Sigmoid colon (tissue), 7 donors: ENCODE measurements at places on chromosomes 1 and 21. TPM values are rescaled to one million over a fixed set of nuclear protein-coding genes. Genes with fewer than 3 reads are reported as not detected.

- no peaks in the 10 kb centered on the region for H3K4me1 ChIP-seq
- no peak for DNase-seq
- no peaks in the 10 kb centered on the region for H3K27me3 ChIP-seq
- H3K36me3 ChIP-seq, result no peaks in the 10 kb centered on the region
Measured at GRCh38 chr1:3444298-3444697, 10.2 kb upstream of the ARHGEF16 start.

Gene LRRC8C
- total RNA-seq, result 7.8 TPM

- H3K36me3 ChIP-seq, result no peaks in the 10 kb centered on the region
- H3K27ac ChIP-seq, result peak overlapping the region; percentile 75
- DNase-seq, result peak; percentile 67
- peak overlapping the region; percentile 37 for H3K4me3 ChIP-seq
- peaks cover 41% of the 10 kb centered on the region for H3K4me1 ChIP-seq
Measured at GRCh38 chr1:170664828-170665612, 1.1 kb downstream of the PRRX1 start.

Gene NDUFS5
- 656 TPM for total RNA-seq

Gene NGF
- total RNA-seq, result 3.9 TPM

GRCh38 chr1:51284487-51284954, 45.8 kb downstream of the TTC39A start:
- H3K27ac ChIP-seq, result no peak overlapping the region
- no peaks in the 10 kb centered on the region for H3K4me1 ChIP-seq
- H3K36me3 ChIP-seq, result no peaks in the 10 kb centered on the region
- H3K27me3 ChIP-seq, result no peaks in the 10 kb centered on the region
- H3K4me3 ChIP-seq, result no peak overlapping the region

- H3K27me3 ChIP-seq, result no peaks in the 10 kb centered on the region
- H3K4me1 ChIP-seq, result no peaks in the 10 kb centered on the region
- DNase-seq, result no peak
- H3K4me3 ChIP-seq, result no peak overlapping the region
- H3K36me3 ChIP-seq, result no peaks in the 10 kb centered on the region
- no peak overlapping the region for H3K27ac ChIP-seq
Measured at GRCh38 chr21:14073615-14074014, 137.1 kb downstream of the LIPI start.

- no peak for DNase-seq
- H3K36me3 ChIP-seq, result peaks cover 3% of the 10 kb centered on the region
- H3K4me3 ChIP-seq, result no peak overlapping the region
Measured at GRCh38 chr1:180923021-180923841, 10.5 kb downstream of the KIAA1614 start.

Gene ITLN2
- total RNA-seq, result not detected

Gene SAMSN1
- 7.5 TPM for total RNA-seq

GRCh38 chr1:26799479-26800142, 11.9 kb downstream of the PIGV start:
- H3K27me3 ChIP-seq, result no peaks in the 10 kb centered on the region
- H3K36me3 ChIP-seq, result peaks cover 11% of the 10 kb centered on the region
- peak; percentile 94 for DNase-seq
- H3K27ac ChIP-seq, result peak overlapping the region; percentile 76
- peak overlapping the region; percentile 5 for H3K4me3 ChIP-seq
- H3K4me1 ChIP-seq, result no peaks in the 10 kb centered on the region

DNA sequence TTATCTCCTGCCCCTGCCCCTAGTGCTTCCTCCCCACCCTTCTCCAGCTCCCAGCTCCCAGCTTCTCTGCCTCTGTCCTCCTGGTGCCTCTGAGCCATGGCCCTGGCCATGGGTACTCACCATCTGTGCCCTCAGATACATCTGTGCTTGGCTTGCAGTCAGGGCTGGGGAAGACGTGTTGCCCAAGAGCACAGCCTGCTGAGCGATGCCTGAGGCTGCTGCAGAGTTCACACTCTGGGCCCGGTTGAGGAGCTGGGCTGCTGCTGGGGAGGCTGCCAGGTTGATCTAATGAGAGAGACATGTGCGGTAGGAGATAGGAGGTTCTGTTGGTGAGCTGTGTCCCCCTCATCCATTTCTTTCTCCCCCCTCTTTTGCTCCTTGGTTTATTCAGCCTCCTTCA, 49.4 kb upstream of the A3GALT2 start:
- H3K27ac ChIP-seq, result peak overlapping the region; percentile 55
- peaks cover 31% of the 10 kb centered on the region for H3K36me3 ChIP-seq
- DNase-seq, result no peak
- no peaks in the 10 kb centered on the region for H3K27me3 ChIP-seq

Gene C1orf35
- total RNA-seq, result 14.7 TPM

DNA sequence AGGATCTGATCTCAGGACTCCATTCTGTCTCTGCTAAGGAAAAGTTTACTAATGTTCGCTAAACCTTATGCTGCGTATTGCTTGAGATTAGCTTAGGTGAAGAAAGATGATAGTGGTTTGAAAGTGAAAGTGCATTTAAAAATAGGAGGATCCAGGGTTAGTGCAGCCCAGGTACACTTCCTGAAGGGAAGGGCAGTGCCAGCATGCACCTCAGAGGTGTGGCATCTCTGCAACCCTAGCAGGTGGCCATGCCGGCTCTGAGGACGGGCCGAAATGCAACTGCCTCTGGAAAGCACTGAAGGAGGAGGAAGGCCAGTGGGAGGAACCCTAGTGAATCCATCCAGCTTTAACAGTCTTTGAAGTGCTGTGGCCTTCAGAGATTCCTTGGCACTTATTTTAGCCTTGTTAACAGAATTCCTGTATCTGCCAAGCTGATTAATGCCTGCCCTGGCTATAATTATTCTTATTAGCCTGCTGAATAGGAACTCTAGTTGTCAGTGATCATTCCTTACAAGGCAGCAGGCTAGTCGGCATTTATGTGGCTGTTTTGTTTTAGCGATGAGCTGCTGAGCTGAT, 5.5 kb downstream of the PTGFRN start:
- H3K27ac ChIP-seq, result peak overlapping the region; percentile 98
- H3K4me1 ChIP-seq, result peaks cover 86% of the 10 kb centered on the region
- H3K36me3 ChIP-seq, result no peaks in the 10 kb centered on the region
- DNase-seq, result peak; percentile 72
- H3K27me3 ChIP-seq, result no peaks in the 10 kb centered on the region
- H3K4me3 ChIP-seq, result peak overlapping the region; percentile 39

GRCh38 chr21:34974162-34974981, 74.7 kb downstream of the RUNX1 start:
- H3K27ac ChIP-seq, result no peak overlapping the region
- DNase-seq, result no peak
- no peaks in the 10 kb centered on the region for H3K4me1 ChIP-seq
- H3K4me3 ChIP-seq, result no peak overlapping the region

- H3K36me3 ChIP-seq, result peaks cover 9% of the 10 kb centered on the region
- H3K4me1 ChIP-seq, result peaks cover 13% of the 10 kb centered on the region
- no peak overlapping the region for H3K4me3 ChIP-seq
- peak overlapping the region; percentile 27 for H3K27ac ChIP-seq
- no peaks in the 10 kb centered on the region for H3K27me3 ChIP-seq
Measured at GRCh38 chr1:37926038-37926924, 20.6 kb downstream of the INPP5B start.

GRCh38 chr21:42397746-42398394, 2.0 kb upstream of the TMPRSS3 start:
- peak; percentile 27 for DNase-seq
- H3K4me1 ChIP-seq, result no peaks in the 10 kb centered on the region
- H3K27me3 ChIP-seq, result no peaks in the 10 kb centered on the region

DNA sequence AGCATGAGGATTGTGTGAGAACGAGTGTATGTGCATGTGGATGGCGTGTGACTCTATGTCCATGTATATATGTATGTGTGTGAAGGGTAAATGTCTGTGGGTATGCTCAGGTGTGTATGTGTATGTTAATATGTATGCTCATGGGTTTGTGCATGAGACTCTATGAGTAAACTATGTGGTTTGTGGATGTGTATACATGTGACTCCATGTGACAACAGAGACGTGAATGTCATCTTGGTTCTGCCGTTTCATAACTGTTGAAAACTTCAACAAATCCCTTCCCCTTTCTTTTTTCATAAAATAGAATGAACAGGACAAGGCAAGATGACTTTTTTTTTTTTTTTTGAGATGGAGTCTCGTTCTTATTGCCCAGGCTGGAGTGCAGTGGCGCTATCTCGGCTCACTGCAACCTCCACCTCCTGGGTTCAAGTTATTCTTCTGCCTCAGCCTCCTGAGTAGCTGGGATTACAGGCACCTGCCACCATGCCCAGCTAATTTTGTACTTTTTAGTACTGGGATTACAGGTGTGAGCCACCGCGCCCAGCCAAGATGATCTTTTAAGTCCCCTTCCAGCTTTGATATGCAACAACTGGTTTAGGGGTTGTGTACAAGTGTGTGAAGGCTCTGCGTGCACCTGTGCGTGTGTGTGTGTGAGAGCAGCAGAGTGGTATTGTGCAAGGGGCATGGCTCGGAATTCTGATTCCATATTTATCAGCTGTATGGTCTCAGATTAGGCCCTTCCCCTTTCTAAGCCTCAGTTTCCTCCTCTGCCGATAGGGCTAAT, 106.3 kb downstream of the EBNA1BP2 start:
- no peak for DNase-seq
- no peaks in the 10 kb centered on the region for H3K36me3 ChIP-seq
- H3K27me3 ChIP-seq, result no peaks in the 10 kb centered on the region
- H3K27ac ChIP-seq, result no peak overlapping the region
- H3K4me3 ChIP-seq, result no peak overlapping the region

- H3K4me3 ChIP-seq, result no peak overlapping the region
- no peaks in the 10 kb centered on the region for H3K4me1 ChIP-seq
- no peak overlapping the region for H3K27ac ChIP-seq
Measured at GRCh38 chr1:22323846-22324504, 127.7 kb upstream of the ZBTB40 start.

DNA sequence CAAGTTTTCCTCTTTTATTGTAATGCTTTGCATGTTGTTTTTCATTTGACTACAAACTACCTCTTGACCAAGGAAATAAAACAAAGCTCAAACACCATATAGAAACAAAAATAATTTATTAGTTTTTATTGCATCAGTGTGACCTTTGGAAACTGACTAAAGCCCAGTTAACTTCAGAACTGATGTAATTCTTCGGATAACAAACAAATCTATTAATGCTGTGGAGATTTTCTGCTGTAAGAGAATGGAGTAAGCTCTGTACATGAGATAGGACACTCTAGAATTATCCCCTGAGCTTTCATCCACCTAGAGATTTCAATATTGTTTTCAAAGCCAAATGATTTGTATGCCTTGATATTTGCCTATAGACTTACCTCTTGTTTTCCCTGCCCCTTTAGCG, 154.0 kb upstream of the KCNK2 start:
- no peaks in the 10 kb centered on the region for H3K36me3 ChIP-seq
- no peaks in the 10 kb centered on the region for H3K4me1 ChIP-seq
- no peaks in the 10 kb centered on the region for H3K27me3 ChIP-seq
- H3K27ac ChIP-seq, result no peak overlapping the region

DNA sequence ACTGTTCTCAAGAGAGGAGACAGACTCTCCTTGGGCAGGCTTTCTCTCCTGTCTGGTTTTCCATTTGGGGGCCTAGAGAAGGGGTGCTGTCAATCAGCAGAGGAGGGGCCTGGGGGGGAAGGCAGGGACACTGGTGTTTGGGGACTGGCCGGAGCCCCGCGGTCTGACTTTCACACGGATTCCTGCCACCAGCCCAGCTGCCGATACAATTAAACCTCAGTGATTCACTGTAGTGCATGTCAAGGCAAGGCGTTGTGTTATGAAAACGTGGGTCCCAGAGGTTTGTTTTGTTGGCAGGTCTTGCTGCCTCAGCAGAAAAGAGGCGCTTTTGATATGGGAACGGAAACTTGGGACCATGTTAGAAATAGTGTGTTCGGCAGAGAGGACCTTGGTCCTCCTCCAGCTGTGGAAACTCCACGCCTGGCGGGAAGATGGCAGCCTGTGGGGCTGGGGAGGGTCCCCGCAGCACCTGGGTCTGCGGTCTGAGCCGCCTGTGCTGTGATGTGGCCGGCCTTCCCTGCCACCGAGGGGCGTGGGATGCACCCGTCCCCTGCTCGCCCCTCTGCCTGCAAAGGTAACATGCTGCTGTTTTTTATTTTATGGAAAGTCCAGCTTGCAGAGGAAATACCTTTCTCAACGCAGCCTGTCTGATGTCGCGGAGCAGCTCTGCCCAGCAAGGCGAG, 47.6 kb downstream of the SPSB1 start:
- H3K27ac ChIP-seq, result peak overlapping the region; percentile 83
- peaks cover 75% of the 10 kb centered on the region for H3K4me1 ChIP-seq
- H3K27me3 ChIP-seq, result no peaks in the 10 kb centered on the region

GRCh38 chr1:181050922-181051321, 17.1 kb downstream of the MR1 start:
- no peak for DNase-seq
- H3K36me3 ChIP-seq, result no peaks in the 10 kb centered on the region
- H3K4me3 ChIP-seq, result no peak overlapping the region

Gene WNT2B
- total RNA-seq, result 1.8 TPM

DNA sequence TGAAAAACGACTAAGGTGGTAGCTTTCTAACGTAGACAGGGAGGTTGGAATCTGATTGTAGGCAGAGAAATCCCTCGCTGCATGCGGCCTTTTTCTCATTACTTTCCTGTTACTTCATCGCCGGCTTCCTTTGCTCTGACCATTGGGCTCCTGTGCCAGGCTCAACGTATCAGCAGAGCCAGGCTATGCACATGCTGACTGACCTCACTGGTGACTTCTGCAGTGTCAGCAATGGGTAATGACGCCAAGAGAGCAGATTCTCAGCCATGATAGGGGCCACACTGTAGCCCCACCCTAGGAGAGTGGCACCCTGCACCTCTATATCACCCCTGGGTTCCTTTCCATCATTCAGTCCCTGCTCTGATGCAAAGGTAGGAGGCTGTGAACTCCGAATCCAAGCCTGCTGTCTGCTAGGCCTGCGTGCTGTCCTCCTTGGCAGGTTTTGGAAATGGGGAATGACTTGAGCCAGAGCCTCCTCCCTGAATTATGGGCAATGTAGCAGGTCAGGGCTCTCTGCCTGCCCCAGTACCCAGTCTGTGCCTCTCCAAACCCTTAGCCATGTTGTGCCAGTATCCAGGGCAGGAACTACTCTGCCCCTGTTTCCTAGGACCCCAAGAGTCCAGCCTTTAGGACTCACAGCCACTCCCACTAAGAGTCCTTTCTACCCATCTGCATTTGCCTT, 11.4 kb downstream of the PPFIA4 start:
- peak overlapping the region; percentile 83 for H3K27ac ChIP-seq
- no peaks in the 10 kb centered on the region for H3K36me3 ChIP-seq
- no peaks in the 10 kb centered on the region for H3K27me3 ChIP-seq
- H3K4me1 ChIP-seq, result peaks cover 32% of the 10 kb centered on the region
- DNase-seq, result no peak

Gene ZNF697
- total RNA-seq, result 4.2 TPM

DNA sequence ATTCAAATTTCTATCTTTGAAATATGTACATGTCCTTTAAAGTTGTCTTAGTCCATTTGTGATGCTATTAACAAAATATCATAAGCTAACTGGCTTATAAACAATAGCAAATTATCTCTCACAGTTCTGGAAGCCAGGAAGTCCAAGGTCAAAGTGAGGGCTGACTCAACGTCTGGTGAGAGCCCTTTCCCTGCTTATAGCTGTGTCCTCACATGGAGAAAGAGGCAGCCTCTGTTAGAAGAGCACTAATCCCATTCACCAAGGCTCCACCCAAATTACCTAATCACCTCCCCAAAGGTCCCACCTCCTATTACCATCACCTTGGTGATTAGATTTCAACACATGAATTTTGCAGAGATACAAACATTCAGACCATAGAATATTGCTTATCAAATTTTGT, 450.1 kb upstream of the BEND5 start:
- no peaks in the 10 kb centered on the region for H3K27me3 ChIP-seq
- H3K36me3 ChIP-seq, result no peaks in the 10 kb centered on the region
- H3K4me3 ChIP-seq, result no peak overlapping the region
- H3K27ac ChIP-seq, result no peak overlapping the region
- no peak for DNase-seq
